ENCODE measurements at places on chromosomes 2 and 18.

- DNase-seq: peak; percentile 1
These were observed 366.9 kb upstream of the ZEB2 start for GRCh38 chr2:144886862-144887261.

- no peak for DNase-seq
These were observed 90.1 kb downstream of the DOK6 start for GRCh38 chr18:69490813-69491212.

- DNase-seq: no peak
These were observed 19.4 kb downstream of the SIX3 start for GRCh38 chr2:44960871-44961270.

- DNase-seq: no peak
These were observed 52.5 kb downstream of the POMC start for GRCh38 chr2:25115902-25116301.

DNA sequence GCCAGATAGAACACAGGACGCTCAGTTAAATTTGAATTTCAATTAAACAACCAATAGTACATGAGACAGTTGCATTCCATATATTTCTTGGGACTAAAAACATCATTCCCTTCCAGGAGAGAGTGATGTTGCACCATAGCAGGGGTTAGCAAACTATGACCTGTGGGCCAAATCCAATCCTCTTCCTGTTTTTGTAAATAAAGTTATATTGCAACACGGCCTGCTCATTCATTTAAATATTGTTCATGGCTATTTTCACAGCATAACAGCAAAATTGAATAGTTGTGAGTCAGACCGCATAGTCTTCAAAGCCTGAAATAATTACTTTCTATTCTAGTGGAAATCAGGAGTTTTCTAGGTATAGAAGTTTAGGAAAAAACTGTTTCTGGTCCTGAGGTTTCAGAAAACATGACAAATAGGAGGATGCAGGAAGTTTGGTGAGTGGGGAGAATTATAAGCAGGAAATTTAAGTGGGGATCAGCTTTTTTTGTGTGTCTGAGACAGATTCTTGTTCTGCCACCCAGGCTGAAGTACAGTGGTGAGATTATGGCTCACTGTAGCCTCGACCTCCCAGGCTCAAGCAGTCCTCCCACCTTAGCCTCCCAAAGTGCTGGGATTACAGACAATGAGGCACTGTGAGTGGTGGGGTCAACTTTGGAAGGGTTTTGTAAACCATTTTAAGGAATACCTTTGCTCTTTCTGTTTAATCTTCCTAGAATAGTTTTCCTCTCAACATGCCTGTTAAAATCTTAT, 131.5 kb downstream of the SOCS6 start:
- no peak for DNase-seq

GRCh38 chr2:128526455-128526976, 207.8 kb upstream of the HS6ST1 start:
- DNase-seq: no peak

GRCh38 chr18:13382366-13382953, 163.9 kb downstream of the LDLRAD4 start:
- DNase-seq: no peak

- no peak for DNase-seq
These were observed 126.9 kb downstream of the SOX11 start for GRCh38 chr2:5818961-5819600.

GRCh38 chr2:174395969-174396630, 570 bp downstream of the SCRN3 start:
- no peak for DNase-seq

DNA sequence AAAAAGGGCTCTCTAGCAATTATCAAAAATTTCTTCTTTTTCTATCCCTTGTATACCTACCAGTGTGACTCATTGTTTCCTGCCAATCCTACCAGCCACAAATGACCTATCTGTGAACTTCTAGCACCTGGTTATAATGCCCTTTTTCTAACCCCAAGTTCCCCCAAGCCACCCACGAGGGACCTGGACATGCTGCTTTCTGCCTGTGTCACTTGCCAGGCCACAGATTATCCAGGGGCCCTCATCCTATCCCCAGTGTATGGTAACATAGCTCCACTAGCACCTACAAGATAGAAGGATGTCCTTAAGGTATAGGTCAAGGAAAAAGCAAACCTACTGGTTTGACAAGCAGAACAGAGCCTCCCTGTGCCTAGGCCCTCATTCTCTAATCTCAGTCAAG, 26.8 kb downstream of the AAK1 start:
- no peak for DNase-seq

DNA sequence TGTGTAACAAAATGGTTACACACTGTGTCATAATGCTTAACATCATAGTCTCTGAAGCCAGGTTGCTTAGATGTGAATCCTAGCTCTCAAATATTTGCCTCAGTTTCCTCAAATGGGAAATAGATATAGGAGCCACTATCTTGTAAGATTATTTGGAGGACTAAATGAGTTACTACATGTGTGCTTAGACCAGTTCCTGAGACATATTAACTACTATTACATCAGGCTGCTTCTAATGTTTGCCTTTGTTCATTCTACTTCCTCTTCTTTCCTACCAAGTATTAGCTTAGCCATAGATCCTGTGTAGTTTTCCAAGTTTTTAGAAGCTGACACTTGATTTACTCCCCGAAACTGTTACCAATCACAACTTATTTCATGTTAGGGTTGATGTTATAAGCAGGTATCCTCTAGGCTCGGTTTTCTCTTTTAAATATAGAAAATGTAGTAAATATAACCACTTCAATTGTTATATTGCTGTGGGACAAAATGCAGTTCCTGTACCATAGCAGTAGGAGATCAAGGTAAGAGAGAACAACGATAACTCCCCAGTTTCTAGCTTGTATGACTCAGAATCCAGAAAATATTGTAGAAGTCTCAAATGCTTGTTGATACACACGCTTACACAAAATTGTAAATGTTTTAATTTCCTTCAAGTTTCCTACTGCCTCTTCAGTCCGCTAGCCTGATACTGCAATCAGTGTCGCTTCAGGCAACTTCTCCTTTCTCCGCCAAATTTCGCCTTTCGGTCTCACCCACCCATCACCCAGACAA, 751 bp upstream of the DNAJC10 start:
- DNase-seq: no peak

- no peak for DNase-seq
These were observed 10.2 kb downstream of the AFG3L2 start for GRCh38 chr18:12366784-12367183.

- DNase-seq: no peak
These were observed 184.6 kb upstream of the ERBB4 start for GRCh38 chr2:212723226-212723625.

- peak; percentile 67 for DNase-seq
These were observed 159.4 kb downstream of the PIK3C3 start for GRCh38 chr18:42114310-42114943.

DNA sequence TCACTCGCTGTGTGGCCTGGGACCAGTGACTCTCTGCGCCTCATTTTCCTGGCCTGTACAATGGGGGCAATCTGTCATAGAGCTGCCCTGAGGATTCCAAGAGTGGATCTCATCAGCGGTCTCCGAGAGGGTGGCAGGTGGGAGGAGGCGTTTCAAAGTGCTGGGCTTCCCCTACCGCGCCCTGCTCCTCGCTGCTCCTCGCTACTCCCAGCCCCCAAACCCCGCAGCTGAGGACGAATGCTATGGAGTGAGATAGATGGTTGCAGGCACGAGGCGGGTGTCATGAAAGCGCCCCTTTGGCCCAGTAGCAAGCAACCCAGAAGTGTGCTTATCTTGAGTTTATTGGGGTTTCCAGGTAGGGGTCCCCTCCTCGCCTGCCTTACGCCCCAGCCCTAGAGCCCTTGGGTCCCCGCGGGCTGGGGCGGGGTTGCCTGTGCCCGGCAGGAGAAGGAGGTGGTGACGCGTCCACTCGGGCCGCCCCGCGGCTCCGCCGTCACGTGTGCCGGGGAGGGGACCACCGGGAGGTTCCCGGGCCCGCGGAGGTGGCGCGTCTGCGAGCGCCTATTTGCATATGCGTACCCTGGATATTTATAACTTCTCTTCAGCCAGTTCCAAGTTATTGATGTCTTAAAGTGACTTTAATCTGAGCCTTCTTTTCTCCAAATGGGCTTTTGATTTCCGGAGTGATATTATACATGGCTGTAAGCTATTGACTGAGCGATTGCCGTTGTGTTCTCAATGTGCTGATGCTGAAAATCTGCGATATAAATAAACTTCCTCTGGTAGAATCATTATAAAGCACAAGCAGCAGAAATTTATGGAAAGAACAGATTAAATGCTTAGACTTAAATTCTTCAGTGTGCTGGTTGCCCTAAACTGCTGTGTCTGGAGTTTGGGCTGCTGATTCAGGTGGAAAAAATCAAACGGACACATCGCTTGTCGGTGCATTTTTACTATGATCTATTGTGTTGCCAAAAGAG, 263.7 kb downstream of the ATAD2B start:
- no peak for DNase-seq

- no peak for DNase-seq
These were observed 197.3 kb downstream of the SOX11 start for GRCh38 chr2:5889519-5889918.

DNA sequence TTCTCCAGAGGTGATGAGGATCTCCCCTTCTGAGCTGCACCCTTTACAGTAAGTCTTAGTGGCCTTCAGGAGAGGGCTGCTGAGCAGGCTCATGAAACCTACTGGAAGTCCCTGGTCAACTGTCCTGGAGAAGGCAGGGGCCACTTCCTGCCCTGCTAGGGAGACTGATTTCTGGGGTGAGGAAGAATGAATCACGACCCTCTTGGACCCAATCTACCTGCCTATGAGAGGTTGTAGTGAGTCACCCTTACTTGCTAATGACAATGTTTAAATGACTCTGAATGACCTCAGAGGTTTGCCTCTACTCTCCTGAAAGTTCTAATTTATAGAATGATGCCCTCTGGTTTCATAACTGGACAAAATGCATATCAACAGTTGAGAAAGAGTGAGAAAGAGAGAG, 79.4 kb upstream of the FAM136A start:
- DNase-seq: no peak

DNA sequence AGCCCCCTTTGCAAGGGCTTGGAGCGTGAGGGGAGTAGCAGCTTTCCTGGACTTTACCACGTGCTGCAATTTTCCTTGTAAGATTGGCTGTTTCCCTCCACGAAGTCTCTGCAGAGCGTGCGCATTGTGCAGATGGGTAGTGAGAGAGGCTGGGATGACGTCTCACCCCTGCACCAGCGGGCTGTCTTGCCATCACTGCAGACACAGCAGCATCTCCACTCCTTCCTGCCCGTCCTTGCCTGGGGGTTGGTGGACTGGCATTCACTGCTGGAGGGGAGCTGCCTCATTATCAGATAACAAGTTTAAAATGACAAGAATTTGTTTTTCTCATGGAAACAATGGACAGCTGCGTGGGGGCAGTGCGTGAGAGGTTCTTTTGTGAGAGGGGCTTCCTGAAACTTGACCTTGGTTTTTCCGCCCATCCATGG, 45.3 kb upstream of the HS6ST1 start:
- DNase-seq: no peak

DNA sequence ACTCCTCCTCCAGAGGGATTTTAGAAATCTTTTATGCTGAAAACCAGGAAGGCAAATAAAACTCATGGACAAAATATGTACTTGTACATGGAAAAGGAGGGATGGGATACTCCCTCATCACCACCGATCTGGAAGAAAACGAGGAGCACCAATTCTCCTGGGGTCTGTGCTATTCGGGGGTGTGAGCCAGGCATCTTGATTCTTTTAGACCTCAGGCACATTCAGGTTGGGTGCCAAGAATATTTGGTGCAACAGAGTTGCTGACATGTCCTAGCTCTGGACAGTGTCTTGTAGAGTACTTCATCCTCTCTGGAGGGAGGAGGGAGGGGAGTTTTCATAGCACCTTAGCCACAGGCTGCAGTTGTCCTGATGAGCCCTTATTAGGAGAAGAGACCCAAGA, 163.0 kb downstream of the PRKCE start:
- no peak for DNase-seq

- no peak for DNase-seq
These were observed 447.5 kb downstream of the BCL11A start for GRCh38 chr2:60105906-60106305.

DNA sequence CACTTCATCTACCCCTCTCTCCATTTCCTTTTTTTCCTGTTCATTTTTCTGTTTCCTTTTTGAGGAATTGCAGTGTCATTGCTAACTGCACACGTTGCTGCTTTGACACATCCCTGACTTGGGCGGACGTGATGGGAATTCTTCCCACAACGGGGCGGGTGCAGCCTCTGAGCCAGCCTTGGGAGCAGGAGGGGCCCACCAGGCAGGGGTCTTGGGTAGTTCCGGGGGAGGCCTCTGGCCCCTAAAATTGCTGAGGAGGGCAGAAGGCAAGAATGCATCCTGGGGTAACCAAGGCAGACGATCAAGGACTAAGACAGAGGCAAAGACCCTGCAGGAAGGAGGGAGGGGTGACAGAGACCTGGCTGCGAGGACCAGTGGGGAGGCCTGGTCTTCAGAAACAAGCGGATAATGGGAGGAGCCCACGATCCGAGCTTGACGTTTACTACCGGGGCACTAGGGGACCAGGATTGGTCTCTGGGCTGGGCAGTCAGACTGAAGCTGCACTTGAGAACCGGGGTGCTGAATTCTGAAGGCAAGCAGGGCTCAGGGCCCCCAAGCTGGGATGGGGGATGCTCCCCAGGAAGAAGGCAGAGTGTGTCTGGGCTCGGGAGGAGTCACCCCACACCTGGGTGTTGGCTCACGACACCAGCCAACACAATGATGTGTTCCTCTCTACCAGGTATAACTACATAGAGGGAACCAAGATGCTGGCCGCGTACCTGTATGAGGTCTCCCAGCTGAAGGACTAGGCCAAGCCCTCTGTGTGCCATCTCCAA, 14.8 kb upstream of the CNDP1 start:
- no peak for DNase-seq

DNA sequence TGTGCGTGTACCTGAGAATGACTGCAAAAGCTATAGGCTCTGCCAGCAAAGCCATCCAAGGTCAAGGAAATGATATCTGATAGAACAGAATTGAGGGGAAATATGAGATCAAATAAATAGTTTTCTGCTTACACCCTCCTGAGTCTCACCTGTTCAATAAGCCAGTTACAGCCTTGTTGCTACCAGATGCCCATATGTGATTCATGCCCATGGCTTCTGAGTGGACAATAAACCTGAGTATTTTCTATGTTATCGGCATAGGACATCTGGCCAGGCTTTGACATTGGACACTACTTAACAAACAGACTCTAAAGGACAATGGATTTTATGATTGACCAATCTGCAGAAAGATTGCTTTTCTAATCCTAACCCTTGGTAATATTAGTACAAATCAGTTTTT, 297.9 kb downstream of the LRATD1 start:
- no peak for DNase-seq

DNA sequence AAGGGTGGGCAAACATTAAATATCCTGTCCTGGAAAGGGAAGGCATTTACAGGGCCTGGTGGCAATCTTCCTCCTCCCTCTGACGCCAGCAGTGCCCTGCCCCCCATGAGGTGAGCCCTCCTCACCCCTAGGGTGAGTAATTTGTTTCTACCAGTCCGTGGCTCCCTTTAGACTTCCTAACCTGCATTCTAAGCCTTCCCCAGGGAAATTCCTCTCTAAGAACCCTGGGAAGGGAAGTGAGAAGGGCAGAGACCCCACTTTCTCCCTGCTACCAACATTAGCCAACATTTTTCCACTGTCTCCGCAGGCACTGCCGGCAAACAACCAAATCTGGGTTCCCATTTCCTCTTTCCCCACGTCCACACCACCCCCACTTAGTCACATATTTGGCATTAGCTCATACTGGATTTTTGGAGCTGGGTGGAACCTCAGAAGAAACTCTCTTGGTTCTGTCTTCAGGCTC, 69.3 kb downstream of the NRP2 start:
- no peak for DNase-seq

GRCh38 chr2:71545572-71546274, 92.4 kb downstream of the DYSF start:
- DNase-seq: peak; percentile 33

Measured in nucleus accumbens (tissue), 56 donors.